ENCODE measurements at places on chromosomes 2 and 18. TPM values are rescaled to one million over a fixed set of nuclear protein-coding genes. Genes with fewer than 3 reads are reported as not detected.

STPG4 gene
- 0.16 TPM for total RNA-seq

FABP1 gene
- total RNA-seq: not detected

DNAJC5G gene
- not detected for total RNA-seq

SH3RF3 gene
- total RNA-seq: 0.47 TPM

SIX3 gene
- total RNA-seq: not detected

DQX1 gene
- 0.68 TPM for total RNA-seq

RSAD2 gene
- 2.4 TPM for total RNA-seq

MARCHF4 gene
- total RNA-seq: not detected

RDH14 gene
- 14.2 TPM for total RNA-seq

SDC1 gene
- 0.63 TPM for total RNA-seq

RFTN2 gene
- not detected for total RNA-seq

NTSR2 gene
- not detected for total RNA-seq

PJVK gene
- 2.0 TPM for total RNA-seq

ALLC gene
- not detected for total RNA-seq

NPHP1 gene
- total RNA-seq: 0.21 TPM

TUBA3E gene
- not detected for total RNA-seq
